ENCODE measurements at places on chromosomes 5 and 9.
A peak's percentile ranks its signal among the peaks of the same experiment; 100 is the strongest.

DNA sequence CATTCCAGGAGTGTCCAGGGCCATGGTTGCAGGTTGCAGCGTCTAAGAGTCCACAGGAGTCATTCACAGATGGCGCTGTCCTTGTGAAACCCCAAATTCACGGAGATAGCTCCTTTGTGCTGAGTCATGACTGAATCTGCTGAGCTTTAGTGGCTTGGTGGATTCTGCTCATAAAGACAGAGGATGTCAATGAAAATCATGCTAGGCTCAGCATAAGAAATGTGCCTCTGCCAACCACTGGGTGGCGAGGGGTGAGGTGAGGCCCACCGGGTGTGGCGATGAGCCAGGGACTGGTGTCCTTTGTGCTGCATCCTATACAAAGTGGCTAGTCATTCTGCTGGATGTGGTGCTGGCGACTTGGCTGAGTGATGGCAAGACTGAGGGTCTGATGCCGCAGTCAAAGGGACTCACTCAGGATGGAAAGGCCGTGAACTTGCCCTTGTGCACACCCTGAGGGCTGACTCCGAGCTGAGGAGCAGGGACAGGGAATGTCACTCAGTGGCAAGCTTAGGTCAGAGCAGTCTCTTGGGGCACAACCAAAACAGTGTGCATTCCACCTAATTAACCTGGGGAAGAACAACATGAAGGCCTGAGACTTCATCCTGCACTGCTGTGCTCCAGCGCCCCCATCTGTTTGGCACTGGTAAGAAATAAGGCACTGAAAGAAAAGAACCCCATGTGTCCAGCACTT, 71.5 kb downstream of the DAP start:
- peak; percentile 31 for DNase-seq

- no peak for DNase-seq
These were observed 69.9 kb downstream of the STK10 start for GRCh38 chr5:172117977-172118701.

- no peak for DNase-seq
These were observed 60.9 kb upstream of the SLC2A8 start for GRCh38 chr9:127336086-127336485.

DNA sequence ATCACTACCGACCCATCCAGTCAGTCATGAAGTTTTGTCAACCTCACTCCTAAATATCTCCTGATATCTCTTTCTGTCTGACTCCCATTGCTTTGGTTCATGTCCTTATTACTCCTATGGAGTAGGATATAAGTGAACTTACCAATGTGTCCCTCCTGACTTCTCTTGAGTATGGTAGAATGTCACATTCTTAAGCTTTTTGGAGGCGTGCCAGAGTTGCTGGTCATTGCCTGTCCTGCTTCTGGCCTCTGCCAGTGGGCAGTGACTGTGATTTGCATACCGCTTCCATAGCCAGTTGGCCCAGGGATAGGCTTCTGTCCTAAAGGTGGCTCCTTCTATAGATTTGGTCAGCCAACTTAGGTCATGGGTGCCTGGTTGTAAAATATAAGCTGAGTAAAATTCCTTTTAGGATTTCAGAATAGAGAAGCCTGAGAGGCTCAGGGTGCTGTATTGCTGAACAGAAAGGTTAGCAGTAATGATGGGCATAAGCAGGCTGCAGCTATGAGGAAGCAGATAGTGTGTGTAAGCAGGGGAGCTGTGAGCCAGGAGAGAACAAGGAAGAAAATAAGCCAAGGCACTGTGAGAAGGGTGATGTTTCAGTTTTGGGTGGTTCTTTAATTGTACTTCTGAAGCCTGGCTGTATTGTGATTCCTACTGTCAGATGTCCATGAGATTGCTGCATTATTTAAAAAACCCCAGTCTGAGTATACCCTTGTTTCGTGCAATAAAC, 16.1 kb upstream of the MARCHF3 start:
- DNase-seq: no peak

DNA sequence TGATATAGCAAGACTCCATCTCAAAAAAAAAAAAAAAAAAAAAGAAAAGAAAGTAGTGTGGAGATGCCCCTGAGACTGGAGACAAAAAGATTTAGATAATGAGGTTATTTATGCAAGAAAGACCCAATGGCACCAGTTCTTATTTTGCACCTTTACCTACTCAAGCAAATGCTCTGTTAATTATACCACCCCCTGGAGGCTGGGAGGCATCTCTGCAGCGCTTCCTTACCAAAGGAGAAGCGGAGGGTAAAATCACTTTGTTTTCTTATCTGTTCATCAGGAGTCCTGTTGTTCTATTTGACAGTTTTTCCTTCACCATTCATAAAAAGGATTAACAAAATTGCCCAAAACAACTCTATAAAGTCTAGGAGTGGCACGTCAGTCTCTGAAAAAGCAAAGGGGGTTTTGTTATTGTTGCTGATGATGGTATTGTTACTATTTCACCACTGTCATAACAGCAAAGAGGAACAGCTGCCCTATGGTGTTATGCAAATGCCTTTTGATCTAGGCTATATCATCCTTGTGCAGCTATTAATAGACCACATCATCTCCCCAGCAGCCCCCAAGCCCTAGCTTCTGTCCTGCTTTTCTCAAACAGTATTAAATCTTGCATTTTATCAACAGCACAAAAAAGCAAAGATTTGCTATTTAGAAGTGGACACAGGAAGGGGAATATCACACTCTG, 174.0 kb downstream of the PALM2AKAP2 start:
- DNase-seq: peak; percentile 22

DNA sequence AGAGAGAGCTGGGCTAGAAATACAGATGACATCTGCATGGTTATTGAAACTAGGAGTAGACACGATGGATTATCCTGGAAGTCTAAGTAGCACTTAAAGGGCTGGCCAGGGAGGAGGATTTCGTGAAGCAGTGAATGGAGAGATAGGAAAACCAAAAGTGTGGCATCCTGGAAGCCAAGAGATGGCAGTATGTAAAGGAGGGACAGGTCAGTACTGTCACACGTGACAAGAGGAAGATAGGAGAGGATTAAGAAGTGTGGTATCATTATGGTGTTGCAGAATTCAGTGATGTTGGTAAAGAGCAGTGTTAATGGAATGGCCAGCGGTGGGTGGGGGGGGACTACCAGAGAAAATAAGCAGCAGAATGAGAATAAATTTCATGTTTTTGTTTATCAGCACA, 11.7 kb downstream of the RAD23B start:
- no peak for DNase-seq

DNA sequence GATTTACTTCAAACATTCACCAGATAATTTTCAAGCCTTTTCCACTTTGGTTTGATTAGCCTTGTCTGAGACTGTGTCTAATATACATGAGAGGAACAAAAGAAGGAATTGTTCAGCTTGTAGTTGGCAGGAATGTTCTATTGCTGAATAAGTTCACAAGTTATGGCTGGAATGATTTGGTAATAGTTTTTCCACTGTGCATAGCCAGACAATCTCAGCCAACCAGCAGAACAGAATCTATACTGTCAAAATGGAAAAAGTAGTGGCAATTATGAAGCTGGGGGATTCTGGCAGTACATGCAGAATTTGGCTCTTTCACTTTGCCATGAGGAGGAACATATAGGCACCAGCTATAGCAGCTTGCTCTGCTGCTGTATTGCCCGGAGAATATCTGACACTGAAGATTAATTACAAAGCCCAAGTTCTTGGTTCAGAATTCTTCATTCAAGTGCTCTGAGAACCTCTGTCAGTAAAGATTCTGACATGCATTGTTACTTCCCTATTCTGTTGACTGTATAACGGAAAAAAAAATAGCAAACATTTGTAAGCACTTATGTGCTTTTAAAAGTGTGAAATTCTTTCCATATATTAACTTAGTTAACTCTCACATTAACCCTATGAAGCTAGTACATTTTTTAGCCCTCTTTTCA, 150.6 kb downstream of the PRR16 start:
- no peak for DNase-seq

DNA sequence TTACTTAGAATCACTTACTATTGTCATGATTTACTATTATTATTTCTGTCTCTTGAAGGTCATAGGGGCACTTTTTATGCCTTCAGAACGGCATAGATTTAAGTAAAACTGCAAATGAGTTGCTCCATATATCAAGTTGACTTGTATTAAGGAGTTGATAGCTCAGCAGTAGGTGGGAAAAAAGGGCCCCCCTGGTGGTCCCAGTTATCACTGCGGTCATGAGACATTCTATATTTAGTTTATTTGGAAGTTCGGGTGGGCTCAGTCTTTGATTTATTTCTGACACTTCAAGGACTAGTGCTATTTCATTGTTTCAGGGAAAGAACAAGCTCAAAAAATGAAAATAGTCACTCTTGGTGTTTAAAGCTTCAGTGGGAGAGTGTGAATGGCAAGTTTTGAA, 159.3 kb downstream of the SLC24A2 start:
- peak; percentile 36 for DNase-seq

DNA sequence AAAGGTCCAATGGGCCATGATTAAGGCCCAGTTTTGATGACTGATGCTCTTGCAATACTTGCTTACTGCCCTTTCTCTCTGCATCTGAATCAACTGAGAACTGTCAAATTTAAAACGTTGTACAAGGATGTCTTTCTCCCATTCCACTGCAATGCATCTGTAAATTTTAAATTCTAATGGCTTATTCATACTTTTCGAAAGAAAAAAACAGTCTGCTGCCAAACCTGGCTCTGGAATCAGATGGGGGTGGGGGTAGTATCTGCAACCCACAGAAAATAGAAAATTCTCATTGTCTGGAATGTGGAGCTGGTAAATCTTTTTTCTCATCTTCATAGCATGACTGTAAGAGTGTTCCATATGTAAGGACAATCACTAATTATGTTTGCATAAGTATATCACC, 371.8 kb upstream of the RFX3 start:
- DNase-seq: no peak
